ENCODE measurements at places on chromosomes 12 and 14.

- no peak for DNase-seq
Observed at GRCh38 chr12:125503128-125503527, 437.9 kb downstream of the AACS start.

DNA sequence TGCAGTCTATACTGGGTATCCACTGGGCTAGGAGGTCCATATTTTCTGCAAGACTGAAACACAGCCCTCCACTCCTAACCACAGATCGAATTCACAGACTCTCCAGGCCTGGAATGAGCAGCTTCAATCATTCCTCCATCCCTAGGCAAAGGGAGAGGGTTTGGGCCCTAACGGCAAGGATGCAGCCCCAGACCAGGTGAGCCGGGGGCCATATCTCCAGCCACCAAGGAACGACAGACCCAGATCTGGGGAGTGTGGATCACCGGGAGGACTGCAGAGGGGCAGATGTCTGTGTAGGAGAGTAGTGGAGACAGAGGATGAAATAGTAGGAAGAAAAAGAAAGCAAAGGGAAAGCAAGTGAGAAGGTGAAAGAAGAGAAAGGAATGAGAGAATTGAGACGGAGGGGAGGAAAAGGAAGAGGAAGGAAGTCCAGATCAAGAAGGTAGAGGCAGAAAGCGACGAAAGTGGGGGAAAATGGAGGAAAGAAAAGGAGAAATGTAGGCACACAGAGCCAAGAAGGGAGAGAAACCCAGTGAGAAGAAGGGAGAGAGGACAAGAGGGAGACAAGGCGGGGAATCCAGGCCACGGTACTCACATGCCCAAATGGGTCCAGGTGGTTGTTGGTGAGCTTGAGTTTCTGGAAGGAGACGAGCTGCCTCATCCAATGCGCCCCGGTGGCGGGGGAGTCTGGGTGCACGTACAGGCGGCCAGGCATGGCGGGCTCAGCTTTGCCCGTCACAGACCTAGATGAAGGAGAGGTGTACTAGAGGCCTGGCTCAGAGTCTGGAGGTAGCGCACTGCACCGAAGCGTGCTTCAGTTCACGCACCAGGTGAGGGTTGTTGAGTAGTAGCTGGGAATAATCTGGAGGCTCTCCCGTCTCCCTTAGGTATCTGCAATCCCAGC, 7.7 kb downstream of the TBX5 start:
- no peak for DNase-seq

- DNase-seq = no peak
Observed at GRCh38 chr14:48974994-48975393, 611.2 kb downstream of the RPS29 start.

GRCh38 chr12:123111498-123112165, 39.3 kb downstream of the PITPNM2 start:
- peak; percentile 20 for DNase-seq

DNA sequence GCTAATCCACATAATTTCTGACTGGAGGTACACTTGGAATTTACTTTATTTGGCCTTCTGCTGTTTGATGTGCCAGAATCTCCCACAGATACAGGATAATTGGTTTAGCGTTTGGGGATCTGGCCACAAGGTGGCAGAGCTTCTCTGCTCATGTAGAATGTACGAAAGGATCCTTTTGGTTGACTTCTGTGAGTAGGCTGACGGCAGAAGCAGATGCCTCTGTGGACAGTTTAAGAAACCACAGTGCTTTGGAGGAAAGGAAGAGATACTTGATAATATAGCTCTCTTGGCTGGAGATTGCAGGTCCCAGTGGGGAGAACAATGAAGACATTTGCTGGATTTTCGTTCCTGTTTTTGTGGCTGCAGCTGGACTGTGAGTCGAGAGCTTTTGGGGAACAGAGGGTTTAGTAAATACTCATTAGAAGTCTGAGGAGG, 75.3 kb upstream of the OR4E1 start:
- DNase-seq = peak; percentile 50

Measured in amniotic epithelial cell (primary cell).